ENCODE measurements at places on chromosomes 5 and 9.

DNA sequence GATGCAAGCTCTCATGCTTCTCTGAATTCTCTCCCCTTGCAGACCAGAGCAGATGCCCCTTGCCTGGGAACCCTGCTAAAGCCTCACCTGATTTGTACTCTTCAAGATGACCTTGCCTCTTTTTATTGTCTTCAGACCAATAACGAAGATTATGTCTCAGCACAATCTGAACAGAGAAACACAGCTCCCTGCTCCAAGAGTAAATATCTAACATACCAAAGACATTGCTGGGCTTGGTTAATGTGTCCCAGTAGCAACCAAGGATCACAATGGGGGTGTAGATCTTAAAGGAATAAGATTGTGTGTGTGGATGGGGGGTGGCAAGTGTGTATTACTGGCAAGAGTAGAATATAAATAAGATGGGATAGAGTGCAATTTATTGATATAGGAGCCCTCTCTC, 67.6 kb upstream of the LHFPL2 start:
- no peak for DNase-seq

- no peak for DNase-seq
These were observed 141.2 kb downstream of the PARP8 start for GRCh38 chr5:50807661-50808060.

GRCh38 chr9:22986556-22986955, 539.9 kb downstream of the DMRTA1 start:
- DNase-seq: no peak

- DNase-seq: no peak
These were observed 140.6 kb downstream of the LURAP1L start for GRCh38 chr9:12915366-12915954.

- DNase-seq: no peak
These were observed 11.3 kb downstream of the MYOZ3 start for GRCh38 chr5:150672237-150672883.

- DNase-seq: peak; percentile 39
These were observed 101.6 kb upstream of the SPRY4 start for GRCh38 chr5:142426129-142427014.

DNA sequence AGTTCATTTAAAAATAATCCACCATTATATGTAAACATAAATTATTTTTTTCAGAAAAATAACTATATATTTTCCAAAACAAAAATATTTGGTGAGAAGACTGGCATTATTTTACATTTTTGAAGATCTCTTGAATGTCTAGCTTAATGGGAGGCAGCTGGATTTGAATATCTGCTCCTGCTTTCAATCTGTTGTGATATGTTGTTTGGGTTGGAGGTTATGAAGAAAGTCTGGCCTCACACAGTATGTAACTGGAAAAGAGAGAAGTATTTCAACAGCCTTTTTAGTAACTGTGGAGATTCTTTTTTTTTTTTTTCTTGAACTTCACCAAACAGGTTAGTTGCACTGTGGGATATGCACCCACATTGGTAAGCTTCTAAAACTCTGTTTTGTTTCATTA, 84.7 kb upstream of the SLIT3 start:
- no peak for DNase-seq

DNA sequence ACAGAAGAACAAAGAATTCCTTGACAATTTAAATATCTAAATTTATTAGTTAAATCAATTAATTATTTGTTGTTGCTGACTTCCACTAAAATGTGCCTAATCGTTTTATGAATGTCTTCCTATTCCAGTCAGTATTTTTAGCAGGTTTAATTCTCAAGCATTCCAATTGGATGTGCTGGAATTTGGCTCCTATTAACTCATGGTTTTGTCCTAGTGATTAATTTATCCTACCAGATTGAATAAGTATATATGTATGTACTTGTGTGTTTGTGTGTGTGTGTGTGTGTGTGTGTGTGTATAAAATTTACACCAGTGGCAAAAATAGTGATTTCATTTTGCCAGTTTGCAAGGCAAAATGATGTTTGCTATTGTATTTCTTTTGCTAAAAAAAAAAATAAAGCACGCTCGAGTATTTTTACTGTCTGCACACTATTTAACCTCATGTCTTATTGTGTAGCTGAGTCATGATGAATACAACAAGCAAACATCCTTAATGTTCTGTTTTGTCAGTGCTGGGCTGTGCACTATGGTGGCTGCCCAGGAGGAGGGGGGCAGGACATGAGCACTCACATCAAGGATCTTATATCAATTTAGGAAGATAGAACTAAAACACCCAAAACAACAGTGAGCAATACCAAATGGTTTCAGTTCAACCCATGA, 375.5 kb downstream of the PDE4D start:
- DNase-seq: no peak

DNA sequence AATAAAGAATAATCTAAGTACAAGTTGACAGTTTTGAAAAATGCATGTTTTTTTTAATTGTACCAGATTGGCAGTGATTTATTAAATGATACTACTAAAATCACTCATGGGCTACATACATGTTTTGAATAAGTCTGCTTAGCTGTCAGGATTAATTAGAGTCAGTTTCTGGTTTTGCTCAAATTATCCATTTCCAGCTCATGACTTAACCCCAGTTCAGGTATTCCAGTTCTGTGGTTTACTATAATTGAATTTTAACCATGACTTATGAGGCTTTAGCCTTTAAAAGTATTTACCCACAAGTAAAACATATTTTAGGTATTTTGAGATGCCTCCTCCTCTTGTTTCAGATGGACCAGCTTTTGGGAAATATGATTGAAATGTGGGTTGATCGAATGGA, 17.8 kb upstream of the LRRC70 start:
- no peak for DNase-seq

- DNase-seq: no peak
These were observed 315.3 kb upstream of the RPS23 start for GRCh38 chr5:82593481-82593880.

GRCh38 chr5:126066836-126067235, 356.4 kb upstream of the GRAMD2B start:
- no peak for DNase-seq
